ENCODE measurements at places on chromosomes 2 and 18.

DNA sequence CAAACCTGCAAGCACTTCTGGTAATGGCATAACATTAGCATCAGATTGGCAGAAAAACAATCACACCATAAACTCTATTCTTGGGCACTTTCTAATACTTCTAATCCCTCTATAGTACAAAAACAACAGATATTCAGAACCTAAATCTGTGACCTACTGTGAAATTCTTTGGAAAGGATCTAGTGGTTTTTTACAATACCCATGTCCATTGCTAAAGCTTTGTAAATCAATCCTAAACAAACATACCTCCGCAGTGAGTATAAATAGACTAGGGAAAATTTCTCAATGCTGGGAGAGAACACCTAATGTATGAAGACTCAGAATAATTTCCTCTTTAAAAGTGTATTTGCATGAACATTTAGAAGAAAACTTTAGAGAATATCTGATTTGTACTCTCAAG, 1098.5 kb upstream of the DDX18 start:
- no peaks in the 10 kb centered on the region for H3K27me3 ChIP-seq
- H3K4me3 ChIP-seq, result no peak overlapping the region
- H3K36me3 ChIP-seq, result peaks cover 10% of the 10 kb centered on the region
- peaks cover 4% of the 10 kb centered on the region for H3K4me1 ChIP-seq
- no peak overlapping the region for H3K27ac ChIP-seq

DNA sequence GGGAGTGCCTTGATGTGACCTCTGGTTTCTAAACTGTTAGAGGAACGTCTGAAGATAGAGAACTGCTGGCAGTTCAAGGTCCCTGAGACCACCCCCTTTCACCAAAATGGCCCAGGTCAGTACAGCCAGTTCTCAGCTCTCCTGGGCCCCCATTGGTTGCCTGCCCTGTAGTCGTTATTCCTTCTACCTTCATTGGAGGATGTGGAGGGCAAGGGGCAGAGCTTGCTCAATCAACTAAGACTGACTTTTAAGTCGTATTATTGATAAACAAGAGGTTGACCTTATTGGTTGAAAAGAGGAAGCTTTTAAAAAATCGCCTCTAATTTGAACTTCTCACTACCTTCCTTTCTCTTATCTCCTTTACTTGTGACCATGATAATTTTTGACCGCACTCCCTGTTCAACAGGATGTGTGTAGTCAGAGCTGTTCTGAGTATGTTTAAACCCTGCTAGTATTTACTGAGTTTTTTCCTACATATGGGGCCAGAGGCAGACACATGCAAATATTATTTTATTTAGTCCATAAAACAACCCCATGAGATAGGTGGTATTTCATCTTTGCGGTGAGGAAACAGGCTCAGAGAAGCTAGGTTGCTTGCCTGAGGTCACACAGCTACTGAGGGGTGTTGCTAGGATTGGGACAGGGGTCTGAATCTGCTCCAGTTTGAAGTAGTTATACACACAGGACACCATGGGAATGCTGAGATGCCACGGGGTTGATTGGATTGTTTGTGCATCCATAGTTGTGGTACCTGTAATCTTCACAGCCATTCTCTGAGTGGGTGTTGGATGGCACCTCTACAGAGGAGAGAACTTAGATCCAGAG, 65.9 kb downstream of the TMEM247 start:
- peaks cover 22% of the 10 kb centered on the region for H3K4me1 ChIP-seq
- no peak for DNase-seq
- H3K36me3 ChIP-seq, result peaks cover 2% of the 10 kb centered on the region

DNA sequence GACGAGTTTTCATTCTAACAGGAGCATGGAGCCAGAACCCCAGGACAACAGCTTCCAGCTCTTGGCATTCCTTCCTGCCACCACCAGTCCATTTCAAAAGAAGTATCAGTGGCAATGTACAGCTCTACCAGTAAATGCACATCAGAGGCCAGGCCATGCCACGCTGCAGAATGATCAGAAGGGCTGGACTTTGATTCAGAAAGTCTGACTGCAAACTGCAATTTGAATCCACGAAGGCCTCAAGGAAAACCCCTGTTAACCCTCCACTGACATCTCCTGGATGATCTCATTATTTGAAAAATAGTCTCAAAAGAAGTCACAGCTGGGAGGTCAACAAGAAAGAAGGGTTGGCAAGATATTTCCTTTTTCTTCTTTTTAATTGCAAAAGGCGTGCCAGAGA, 119.2 kb downstream of the MYO5B start:
- H3K27ac ChIP-seq, result no peak overlapping the region
- peaks cover 19% of the 10 kb centered on the region for H3K4me1 ChIP-seq

- no peak overlapping the region for H3K4me3 ChIP-seq
- H3K27me3 ChIP-seq, result no peaks in the 10 kb centered on the region
- peaks cover 8% of the 10 kb centered on the region for H3K4me1 ChIP-seq
- H3K27ac ChIP-seq, result no peak overlapping the region
- peaks cover 3% of the 10 kb centered on the region for H3K36me3 ChIP-seq
Observed at GRCh38 chr2:23691565-23691964, 235.4 kb downstream of the ATAD2B start.

DNA sequence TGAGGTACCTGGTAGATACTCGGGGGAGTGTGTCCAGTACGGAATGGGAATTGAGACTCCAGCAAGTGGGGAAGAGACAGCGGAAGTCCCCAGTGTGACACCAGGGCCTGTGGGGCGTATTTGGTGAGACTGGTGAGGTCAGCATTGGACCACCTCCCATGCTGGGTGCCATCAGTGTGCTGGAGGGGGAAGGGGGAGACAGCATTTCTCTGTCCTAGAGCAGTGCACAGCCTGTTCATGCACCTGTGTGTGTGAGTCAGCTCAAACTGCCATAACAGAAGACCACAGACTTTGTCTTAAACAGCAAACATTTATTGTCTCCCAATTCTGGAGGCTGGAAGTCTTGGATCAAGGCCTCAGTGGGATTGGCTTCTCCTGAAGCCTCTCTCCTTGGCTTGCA, 301.8 kb downstream of the GBX2 start:
- peaks cover 19% of the 10 kb centered on the region for H3K36me3 ChIP-seq
- DNase-seq, result peak; percentile 5
- no peak overlapping the region for H3K4me3 ChIP-seq
- peak overlapping the region; percentile 46 for H3K27ac ChIP-seq

GRCh38 chr2:85846411-85846810, 42.4 kb downstream of the ST3GAL5 start:
- H3K27me3 ChIP-seq, result no peaks in the 10 kb centered on the region
- peaks cover 4% of the 10 kb centered on the region for H3K36me3 ChIP-seq
- H3K27ac ChIP-seq, result no peak overlapping the region
- no peak overlapping the region for H3K4me3 ChIP-seq
- no peak for DNase-seq

DNA sequence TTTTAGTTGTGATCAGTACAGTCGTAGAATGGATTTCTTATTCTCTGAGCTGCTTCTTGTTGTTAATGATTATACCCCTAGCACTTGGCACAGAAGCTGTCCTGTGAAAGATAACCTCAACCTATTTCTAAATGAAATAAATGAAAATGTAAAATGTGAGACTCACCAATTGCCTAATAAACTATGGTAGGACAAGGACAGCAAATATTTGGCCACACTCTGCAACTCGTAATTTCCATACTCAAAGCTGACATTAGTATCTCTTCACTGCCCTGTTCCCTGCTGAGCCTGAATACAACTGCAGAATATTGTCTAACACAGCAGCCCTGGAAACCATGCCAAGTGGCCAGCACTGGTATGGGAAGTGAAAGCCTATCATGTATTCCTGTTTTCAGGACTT, 34.5 kb downstream of the TMEM182 start:
- no peak overlapping the region for H3K4me3 ChIP-seq
- peaks cover 21% of the 10 kb centered on the region for H3K4me1 ChIP-seq
- no peak for DNase-seq
- no peaks in the 10 kb centered on the region for H3K27me3 ChIP-seq
- H3K27ac ChIP-seq, result no peak overlapping the region

- peaks cover 7% of the 10 kb centered on the region for H3K4me1 ChIP-seq
- no peak for DNase-seq
- H3K27ac ChIP-seq, result no peak overlapping the region
- no peak overlapping the region for H3K4me3 ChIP-seq
- H3K36me3 ChIP-seq, result peaks cover 16% of the 10 kb centered on the region
- no peaks in the 10 kb centered on the region for H3K27me3 ChIP-seq
Observed at GRCh38 chr18:31506024-31506742, 8.2 kb downstream of the DSG2 start.

- H3K4me3 ChIP-seq, result no peak overlapping the region
- DNase-seq, result no peak
- peaks cover 18% of the 10 kb centered on the region for H3K36me3 ChIP-seq
Observed at GRCh38 chr2:81835321-81836000, 1530.9 kb upstream of the LRRTM1 start.

DNA sequence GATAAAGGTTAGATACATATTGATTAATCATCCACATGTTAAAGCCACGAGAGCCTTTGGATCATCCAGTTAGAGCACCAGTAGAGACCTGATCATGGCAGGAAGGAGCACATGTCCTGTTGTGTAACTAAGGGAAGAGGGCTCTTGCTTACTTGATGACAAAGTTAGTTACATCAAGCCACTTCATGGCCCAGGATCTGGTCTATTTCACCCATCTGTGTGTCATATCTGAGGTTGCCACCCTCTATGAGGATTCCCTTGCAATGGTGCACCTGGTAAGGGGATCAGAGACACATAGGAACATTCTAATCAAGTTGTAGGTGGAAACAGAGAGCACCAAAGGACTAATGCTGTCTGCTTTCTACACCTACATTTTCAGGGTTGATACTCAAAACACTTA, 6.7 kb downstream of the ANKAR start:
- no peak overlapping the region for H3K4me3 ChIP-seq
- H3K4me1 ChIP-seq, result peaks cover 7% of the 10 kb centered on the region
- DNase-seq, result no peak
- no peaks in the 10 kb centered on the region for H3K27me3 ChIP-seq
- no peak overlapping the region for H3K27ac ChIP-seq
- H3K36me3 ChIP-seq, result peaks cover 13% of the 10 kb centered on the region

DNA sequence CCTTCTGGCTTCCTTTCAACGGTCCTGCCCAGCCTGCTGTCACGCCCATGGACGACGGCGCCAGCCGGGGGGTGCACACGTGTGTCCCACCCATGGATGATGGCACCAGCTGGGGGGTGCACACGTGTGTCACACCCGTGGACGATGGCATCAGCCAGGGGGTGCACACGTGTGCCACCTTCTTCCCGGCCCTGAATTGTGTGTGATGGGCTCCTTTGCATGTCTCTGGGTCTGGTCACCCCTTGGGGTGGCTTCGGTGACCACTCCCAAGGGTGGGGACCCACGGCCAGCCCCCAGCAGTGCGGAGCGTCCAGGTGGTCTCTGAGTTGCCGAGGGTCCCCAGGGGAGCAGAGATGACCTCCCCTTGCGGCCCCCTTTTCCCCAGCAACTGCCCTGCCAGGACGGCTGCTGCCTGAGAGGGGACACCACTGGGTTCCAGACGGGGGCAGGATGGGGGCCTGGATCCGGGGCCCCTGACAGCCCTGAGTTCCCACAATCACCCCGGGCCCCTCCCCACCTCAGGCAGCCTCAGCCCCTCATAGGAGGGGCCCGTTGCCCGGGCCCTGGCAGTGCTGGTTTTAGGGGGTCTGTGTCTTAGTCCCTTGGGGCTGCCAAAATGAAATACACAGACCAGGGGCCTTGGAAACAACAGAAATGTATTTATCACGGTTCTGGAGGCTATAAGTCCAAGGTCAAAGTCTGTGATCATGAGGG, 9.4 kb downstream of the NEU4 start:
- H3K27ac ChIP-seq, result no peak overlapping the region
- no peak overlapping the region for H3K4me3 ChIP-seq
- peaks cover 3% of the 10 kb centered on the region for H3K27me3 ChIP-seq
- peaks cover 7% of the 10 kb centered on the region for H3K4me1 ChIP-seq

DNA sequence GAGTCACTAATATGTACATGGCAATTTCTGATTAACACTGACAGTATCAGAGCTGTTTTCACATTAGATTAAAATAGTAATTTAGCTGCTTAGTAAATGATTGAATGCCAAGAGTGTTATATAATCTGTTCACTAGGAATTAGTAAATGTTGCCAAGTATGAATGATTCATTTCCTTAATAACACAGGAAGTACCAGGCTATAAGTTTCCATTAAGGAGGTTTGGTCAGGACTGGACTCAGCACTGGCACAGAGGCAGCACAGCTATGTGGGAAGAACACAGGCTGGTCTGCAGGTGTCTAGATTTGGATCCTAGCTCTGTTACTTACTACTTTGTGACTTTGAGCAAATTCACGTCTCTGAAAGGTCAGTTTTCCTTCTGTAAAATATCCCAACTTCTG, 97.2 kb downstream of the TDRD15 start:
- no peak overlapping the region for H3K4me3 ChIP-seq
- no peaks in the 10 kb centered on the region for H3K36me3 ChIP-seq
- H3K4me1 ChIP-seq, result no peaks in the 10 kb centered on the region

Measured in WTC11 (cell line).